ENCODE measurements at places on chromosomes 7 and 10.

GRCh38 chr7:74272305-74273038 lies 16.7 kb upstream of the CLIP2 start:
- DNase-seq: peak; percentile 92

DNA sequence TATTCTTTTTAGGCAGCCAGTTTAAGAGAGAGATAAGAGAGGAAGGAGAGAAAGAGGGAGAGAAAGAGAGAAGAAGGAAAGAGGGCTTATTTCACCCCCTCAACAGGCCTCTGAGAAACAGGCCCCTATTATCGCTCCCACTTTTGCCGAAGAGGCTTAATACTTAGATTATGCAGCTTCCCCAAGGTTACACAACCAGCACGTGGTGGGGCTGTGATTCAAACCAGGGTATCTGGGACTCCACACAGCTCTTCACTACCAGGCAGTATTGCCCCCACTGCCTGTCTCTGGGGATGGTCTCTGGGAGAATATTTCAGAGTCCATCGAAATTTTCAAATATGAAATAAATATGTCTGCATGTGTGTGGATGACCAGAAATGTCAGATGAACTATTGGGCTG lies 3.0 kb downstream of the GIMAP1 start:
- no peak for DNase-seq

GRCh38 chr10:50395851-50396250 lies 144.5 kb upstream of the ASAH2 start:
- no peak for DNase-seq

DNA sequence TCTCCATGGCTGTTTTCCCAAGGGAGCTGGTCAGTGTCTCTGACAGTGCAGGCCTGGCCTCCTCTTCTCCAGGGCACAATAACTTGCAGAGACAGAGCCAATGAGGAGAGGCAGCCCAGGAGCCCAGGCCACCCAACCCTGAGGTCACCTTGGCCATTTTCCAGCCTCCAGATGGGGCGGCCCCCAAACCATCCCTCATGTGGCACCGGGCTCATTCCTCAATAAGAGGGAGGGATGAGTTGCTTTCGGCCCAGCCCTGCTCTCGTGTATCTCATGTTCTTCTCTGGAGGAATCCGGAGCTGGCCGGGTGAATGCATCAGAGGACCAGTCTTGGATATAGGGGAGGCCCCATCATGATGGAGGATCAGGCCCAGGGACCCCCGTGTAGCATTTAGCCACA lies 98.9 kb downstream of the C10orf105 start:
- no peak for DNase-seq

DNA sequence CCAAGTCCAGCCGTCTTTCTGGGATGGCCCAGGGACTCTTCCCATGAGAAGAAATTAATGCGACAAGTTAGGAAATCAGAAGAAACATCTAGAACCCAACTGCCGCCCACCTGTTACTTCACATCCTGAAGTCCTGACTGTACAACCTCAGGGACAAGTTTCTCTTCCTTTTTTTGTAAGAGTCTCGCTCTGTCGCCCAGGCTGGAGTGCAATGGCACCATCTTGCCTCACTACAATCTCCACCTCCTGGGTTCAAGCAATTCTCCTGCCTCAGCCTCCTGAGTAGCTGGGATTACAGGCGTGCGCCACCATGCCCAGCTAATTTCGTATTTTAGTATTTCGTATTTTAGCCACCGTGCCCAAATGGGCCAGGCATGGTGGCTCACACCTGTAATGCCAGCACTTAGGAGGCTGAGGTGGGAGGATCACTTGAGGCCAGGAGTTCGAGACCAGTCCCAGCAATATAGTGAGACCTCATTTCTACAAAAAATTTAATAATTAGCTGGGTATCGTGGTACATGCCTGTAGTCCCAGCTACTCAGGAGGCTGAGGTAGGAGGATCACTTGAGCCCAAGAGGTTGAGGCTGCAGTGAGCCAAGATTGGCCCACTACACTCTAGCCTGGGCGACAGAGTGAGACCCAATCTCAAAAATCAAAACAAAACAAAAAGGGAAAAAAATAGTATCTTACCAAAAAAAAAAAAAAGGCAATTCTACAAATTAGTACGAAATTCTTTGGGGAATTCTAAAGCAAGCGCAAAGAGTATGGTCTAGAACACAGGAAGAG lies 20.8 kb downstream of the LAT2 start:
- DNase-seq: peak; percentile 2

DNA sequence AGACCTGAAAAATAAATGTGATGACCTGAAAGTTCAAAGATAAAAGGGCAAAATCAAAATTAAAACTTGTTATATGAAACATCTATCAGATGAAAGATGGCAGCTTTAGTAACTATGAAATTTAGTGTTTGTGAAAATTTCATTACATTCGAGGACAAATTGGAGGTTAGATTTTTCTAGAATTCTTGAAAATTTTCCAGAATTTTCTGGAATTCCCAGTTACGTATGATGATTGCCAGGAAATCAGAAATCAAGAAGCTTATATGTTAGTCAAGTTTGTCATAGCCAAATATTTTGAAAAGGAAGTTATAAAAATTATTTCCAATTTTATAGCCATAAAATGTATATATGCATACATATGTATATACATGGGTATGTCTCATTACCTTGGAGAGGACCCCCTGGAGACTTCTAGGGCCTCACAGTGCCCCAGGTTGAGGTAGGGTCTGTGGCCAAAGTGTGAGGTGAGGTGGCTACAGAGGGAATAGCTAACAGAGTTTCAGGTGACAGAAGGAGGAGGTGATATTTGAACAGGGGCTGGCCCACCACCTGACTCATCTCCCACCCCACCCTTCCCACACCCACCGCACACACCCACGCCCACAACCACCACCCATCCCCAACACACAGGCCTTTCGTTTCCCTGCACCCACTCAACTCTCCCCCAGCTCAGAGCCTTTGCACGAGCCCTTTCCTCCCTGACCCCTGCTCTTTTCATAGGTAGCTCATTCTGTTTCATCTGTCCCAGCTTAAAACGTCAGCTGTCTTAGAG lies 21.5 kb downstream of the C10orf105 start:
- no peak for DNase-seq

GRCh38 chr10:108327706-108328105 lies 1163.2 kb upstream of the SORCS1 start:
- DNase-seq: no peak

- DNase-seq: no peak
These were observed 29.7 kb downstream of the NUB1 start for GRCh38 chr7:151371266-151371665.

DNA sequence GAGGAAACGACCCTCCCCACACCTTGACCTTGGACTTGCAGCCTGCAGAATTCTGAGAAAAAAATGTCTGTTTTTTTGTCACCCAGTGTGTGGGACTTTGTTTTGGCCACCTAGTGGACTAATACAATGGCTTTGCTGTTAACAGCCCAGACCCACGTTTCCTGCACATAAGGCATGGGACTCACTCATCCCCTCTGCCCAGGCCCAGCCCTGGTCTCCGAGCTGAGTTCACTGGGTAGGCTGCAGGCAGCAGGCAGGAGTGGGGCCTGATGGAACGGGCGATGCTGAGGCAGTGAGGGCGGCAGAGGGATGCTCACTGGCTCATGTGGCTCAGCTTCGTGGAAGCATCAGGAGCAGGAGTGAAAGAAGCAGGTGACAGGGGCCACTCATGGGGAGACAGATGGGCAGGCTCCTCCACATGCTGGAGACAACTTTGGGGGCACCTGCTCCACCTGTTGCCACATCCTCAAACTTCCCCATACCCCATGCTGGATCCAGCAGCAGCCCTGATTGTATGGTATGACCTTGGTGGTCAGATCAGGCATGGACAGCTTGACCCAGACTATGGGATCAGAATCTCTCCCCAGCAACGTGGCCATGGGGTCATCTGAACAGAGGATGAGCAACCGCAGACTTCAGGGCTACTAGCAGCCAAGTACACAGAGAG lies 65.8 kb upstream of the ANTXRL start:
- DNase-seq: peak; percentile 8

Data from AG20443 (cell line).